Stimulated activated CD8-positive, alpha-beta memory T cell treated with anti-CD3 and anti-CD28 coated beads, Interleukin-15, amount 100 ng/mL, for 1 hour (primary cell): ENCODE measurements at places on chromosomes 16 and 17.

- DNase-seq, result no peak
Observed at GRCh38 chr16:88055356-88055755, 104.1 kb downstream of the BANP start.

DNA sequence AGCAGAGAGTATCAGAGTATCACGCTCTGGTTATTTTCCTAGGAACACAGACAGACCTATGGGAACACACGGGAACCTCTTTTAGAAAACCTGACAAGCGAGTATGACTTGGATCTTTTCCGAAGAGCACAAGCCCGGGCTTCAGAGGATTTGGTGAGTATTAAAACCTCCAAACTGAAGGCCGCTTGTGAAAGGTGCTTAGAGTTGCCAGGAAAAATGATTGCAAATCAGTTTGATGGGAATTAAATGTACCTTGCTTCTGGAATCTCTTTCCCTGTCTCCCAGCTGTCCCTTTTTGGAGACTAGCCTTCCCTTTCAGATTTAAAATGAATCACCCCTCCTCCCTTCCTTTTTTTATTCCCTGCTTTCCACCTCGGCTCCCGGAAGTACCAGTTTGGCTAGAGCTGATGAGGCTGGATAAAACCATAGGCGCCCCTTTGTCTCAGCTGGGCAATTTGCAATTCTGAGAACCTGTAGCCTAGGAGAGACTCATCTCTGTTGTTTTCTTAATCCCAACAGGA, 27.3 kb downstream of the KAT7 start:
- no peak for DNase-seq

DNA sequence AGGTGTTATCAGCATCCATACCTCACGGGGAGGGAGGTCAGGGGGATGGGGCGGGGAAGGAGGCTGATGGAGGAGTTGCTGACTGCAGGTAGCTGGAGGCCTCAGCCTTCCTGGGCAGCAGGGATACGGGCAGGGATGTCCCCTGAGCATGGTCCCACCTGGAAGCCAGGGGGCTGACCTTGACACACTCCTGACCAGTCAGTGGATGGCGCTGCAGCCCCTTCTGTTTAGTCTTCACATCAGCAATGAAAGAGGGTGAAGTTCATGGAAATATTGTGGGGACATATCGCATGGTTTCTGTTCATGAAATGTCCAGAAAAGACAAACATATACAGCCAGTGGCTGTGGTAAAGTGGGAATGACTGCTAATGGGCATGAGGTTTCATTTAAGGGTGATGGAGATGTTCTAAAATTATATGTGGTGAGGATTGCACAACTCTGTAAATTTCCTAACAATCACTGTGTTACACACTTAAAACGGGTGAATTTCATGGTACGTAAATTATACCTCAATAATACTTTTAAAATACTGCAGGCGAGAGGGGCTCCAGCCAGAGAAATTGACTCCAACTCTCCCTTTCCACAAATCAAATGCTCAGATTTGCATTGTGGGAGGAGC, 489.6 kb downstream of the CDH13 start:
- DNase-seq, result no peak

DNA sequence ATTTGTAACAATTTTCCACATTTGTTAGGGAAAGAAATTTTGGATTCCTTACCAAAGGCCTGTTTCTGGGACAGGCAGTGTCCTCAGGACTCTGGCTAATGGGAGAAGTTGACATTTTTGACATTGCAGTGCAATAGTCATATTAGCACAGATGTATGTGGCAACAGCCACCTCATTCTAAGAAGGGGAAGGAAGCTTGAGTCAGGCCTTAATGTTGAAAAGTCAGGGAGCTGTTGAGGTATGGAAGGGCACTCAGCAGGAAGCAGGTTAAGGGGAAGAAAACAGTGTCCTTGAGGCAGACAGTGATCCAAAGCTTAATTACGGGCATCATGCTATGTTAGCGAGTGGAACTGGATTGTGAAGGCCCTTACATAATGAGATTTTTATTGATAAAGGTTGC, 20.9 kb downstream of the AKTIP start:
- no peak for DNase-seq

DNA sequence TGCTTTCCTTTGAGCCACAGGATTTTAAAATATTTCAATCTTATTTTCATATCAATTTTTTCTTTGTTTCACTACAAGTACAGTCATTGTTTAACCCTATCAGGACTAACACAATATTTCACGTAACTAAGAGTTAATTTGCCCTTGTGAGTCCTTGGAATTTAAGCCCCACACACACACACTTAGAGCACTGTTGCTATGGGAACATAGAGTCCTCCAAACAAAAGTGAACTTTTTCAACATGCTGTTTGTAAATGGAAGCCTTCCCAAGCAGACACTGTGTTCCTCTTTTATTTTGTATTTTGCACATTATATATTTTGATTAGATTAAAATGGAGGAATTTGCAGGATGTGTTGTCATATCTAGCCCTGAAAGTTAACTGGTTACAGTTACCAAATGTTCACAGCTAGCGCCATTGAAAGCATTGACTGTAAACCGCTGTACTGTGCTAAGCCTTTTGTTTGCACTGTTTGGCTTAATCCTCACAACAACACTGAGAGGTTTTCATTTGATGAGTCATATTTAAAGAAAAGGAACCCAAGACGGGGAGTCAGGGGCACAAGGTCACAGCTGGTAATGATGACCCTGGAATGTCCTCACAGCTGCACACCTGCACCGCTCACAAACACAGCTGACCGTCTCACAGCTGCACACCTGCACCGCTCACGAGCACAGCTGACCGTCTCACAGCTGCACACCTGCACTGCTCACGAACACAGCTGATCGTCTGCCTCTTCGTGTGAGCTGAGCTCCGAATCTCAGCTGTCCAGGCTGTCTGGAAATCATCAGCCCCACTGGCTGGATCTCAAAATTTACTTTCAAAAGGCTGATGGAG, 6.3 kb downstream of the HSBP1 start:
- DNase-seq, result no peak

DNA sequence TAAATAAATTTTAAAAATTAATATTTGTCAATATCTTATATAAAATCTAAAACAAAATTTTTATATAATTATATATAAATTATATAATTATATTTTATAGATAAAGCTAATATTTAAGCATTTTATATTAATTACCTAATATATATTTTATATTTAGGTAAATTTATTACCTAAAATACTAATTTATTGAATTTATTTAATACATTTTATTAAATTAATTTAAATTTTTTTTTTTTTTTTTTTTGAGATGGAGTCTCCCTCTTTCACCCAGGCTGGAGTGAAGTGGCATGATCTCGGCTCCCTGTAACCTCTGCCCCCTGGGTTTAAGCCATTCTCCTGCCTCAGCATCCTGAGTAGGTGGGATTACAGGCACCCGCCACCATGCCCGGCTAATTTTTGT, 22.4 kb downstream of the ATAD5 start:
- no peak for DNase-seq

- DNase-seq, result no peak
Observed at GRCh38 chr17:1623057-1623630, 5.5 kb downstream of the SLC43A2 start.

DNA sequence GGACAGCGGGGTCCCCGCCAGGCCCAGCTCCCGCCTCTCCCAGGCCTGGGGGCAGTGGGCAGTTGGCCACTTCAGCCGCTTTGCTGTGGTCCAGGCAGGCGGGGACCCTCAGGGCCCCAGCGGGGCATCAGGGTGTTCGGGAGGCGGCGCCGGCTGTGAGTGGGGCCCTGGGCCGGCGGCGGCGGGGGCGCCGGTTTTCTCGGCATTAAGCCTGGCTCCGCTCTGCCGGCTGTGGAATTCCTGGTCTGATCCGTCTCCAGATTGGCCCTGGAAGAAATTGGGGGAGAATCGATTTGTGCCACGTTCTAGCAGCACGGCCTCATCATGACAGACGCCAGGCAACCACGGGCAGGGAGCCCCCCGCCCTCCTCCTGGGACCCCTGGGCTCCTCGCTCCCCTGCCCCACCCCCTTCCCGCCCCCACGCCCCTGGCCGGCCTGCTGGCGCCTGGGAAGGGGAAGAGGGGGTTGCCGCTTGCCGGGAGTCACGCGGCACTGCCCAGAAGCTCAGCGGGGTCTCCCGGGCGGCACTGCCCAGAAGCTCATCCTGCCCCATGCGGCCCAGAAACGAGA, 28.6 kb upstream of the SSTR5 start:
- no peak for DNase-seq

DNA sequence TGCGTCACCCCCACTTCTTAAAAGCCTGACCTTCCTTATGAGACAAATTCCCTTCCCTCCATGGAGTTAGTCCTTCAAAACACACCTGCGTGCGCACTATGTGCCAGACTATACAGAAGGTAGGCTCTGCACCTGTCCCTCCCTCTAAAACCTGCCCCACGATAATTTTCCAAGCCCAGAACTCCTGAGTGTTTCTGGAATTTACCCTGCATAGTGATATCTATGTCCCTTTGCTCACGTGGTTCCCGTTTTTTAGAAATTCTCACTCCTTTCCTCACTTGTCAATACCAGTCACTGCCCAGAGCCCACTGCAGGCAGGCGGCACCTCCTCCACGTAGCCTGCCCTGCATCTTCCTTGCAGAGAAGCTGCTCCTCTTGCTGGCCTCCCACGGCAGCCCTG, 82.2 kb downstream of the SLC6A2 start:
- no peak for DNase-seq

GRCh38 chr17:31517524-31517923, 126.0 kb downstream of the RAB11FIP4 start:
- no peak for DNase-seq

GRCh38 chr16:47486856-47487255, 25.7 kb downstream of the PHKB start:
- DNase-seq, result no peak

DNA sequence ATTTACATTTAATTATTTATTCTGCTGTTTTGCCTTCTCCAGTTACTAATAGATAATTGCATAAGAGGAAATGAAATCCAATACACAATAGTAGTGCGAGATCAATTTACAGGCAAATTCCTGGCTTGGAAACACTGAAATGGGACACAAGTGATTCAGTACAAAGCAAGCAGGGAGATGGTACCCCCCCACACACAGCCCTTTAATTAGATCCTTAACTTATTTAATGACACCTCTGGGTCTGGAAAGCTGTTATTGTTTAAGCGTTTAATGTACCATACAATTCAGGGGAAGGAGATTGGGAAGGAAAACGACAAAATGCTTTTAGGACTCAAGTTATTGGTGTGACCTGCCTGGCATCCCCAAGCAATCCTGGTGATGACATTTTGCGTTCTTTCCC, 318.2 kb downstream of the NPIPA8 start:
- DNase-seq, result no peak

DNA sequence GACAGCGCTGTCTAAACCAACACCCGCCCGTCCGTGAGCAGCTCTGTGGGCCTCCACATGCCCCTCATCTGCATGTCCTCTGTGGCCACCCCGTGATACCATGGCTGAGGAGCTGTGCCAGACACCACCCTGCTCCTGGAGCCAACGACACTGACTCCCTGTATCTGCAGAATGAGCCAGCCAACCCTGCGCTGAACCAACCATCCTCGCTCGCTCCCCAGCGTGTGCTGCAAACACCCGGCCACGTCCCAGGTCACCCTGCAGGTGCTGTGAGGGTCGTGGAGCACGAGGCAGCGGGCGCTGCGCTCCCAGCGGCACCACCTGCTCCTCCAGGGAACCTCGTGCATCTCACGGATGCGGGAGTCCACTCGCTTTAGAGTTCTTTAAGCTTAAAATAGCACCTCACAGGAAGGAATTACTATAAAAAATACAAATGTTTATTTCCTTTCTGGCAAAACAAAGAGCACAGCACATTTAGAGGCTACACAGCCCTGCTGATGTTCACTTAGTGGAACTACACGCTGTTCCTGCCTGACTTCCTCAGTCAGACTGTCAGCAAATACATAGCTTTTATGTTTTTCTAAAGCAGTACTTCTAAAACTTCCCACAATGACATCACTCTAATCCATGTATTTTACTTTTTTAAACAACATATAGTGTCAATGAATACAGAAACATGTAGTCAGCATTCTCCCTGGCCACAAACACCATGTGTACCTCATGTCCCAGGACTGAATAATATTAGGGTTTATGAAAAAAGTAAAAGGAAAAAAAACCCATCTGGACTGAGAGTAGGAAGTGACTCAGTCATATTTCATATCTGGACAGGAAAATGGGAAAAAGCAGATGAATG, 43.5 kb downstream of the MAP1LC3B start:
- DNase-seq, result no peak

DNA sequence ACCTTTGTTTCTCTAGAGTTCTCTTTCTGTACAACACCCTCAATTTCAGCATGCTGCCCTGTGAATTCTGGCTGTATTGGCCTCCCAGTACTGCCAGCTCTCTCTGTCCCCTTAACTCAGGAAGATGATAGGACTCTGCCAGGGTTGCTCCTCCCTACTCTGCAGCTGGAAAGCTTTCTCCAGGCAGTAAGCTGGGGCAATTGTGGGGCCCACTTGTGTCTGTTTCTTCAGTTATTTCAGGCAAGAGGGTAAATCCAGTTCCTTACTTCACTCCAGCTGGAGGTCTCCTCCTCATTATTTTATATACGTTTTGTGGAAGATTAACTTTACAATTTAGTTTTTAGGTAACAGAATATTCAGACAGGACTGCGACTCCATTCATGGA, 9.9 kb downstream of the C17orf100 start:
- no peak for DNase-seq
